Cardiac muscle cell (in vitro differentiated cells and primary cell): ENCODE measurements at places on chromosomes 2 and 18. TPM values are rescaled to one million over a fixed set of nuclear protein-coding genes. Genes with fewer than 3 reads are reported as not detected.

- H3K27ac ChIP-seq: no peak overlapping the region
- DNase-seq: no peak
- H3K36me3 ChIP-seq: no peaks in the 10 kb centered on the region
- H3K27me3 ChIP-seq: no peaks in the 10 kb centered on the region
- no peak overlapping the region for H3K4me3 ChIP-seq
These were observed 19.6 kb upstream of the SEH1L start for GRCh38 chr18:12928206-12928605.

CIB4 gene
- not detected in 2 replicates for polyA plus RNA-seq

DNA sequence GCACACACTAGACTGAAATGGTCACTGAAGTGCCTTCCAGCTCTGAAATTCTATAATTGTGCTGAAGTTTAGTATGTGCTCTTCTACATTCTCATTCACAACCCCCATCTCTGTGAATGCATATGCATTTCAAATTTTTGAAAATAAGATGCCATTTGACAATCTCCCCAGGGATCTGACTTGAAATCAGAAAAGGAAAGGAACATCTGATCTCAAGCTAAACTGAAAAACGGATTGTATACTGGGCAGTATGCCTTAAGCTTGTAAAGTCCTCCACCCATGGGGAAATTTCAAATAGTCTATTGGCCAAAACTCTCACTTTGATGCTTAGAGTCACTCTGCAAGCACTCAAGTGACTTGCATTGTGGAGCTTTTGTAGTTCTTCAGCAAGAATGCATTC, 22.9 kb downstream of the FAP start:
- H3K4me3 ChIP-seq: no peak overlapping the region
- no peak for DNase-seq
- H3K27ac ChIP-seq: no peak overlapping the region

CRYBA2 gene
- polyA plus RNA-seq: not detected in 2 replicates

FOXD4L1 gene
- polyA plus RNA-seq: 0.09 TPM in 1 of 2 replicates, not detected in the other

DNA sequence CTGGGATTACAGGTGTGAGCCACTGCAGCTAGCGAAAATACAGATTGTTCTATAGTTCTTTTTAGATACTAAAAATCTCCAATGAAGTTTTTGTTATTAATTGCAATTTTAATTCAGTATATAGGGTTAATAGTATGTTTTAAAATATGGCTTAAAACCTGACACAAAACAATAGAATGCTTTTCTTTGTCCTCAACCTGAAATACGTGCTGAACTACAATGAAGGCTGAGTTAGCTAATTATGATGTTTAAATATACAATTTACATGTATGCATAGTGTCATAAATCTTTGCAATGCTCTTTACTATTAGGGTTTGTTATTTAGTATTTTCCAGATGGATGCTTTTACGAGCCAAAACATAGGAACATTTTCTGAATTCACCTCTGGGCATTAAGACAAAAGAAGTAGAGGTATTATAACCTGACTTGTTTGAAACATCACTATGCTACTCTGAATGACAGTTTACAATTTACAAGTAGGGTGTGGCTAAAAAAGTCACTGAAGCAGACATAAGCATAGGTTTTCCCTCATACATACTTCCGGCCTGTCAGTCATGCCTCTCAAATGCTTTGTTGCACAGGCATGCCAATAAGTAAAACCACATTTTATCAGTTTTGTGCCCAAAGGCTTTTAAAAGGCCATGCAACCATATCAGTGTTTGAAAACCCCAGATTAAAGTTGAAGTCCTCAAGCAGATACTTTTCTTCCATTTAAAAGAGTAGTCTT, 168.3 kb downstream of the OTX1 start:
- no peaks in the 10 kb centered on the region for H3K36me3 ChIP-seq
- no peak for DNase-seq
- no peaks in the 10 kb centered on the region for H3K4me1 ChIP-seq
- H3K4me3 ChIP-seq: no peak overlapping the region

DNA sequence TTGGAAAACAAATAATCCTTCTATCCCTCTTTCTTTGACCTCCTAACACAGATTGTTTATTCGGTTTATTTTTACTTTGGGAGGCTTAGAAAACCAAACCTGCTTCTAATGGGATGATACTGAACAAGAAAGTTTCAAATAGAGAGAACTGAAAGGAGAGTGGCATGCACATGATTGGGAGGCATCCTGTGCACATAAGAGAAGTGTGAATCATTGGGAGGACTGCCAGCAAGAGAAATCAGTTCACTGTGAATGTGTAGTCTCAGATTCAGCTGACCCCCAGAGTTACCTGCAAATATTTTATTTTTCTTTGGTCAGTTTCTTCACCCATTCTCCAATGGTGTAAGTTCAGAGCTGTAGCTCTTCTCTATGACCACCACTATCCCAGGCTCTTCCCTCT, 1363.2 kb upstream of the ACVR2A start:
- DNase-seq: peak; percentile 41
- H3K4me3 ChIP-seq: no peak overlapping the region
- H3K27me3 ChIP-seq: no peaks in the 10 kb centered on the region
- H3K36me3 ChIP-seq: no peaks in the 10 kb centered on the region

KIF5C gene
- polyA plus RNA-seq: 0.82 and 3.2 TPM in 2 replicates

ASXL3 gene
- polyA plus RNA-seq: 6.1 and 8.3 TPM in 2 replicates

DNA sequence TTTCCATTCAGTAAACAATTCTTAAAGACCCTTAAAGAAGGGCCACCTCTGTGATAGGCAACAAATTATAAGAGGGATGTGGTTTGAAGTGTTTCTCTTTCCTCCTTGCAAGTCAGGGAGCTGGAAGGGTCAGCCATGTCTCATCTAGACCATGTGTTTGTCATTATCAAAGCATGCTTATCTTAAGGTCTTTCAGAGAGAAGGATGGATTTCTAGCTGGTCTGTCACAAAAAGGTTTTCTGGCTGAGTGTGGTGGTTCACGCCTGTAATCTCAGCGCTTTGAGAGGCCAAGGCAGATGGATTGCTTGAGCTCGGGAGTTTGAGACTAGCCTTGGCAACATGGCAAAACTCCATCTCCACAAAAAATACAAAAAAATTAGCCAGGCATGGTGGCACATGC, 59.2 kb upstream of the PEX13 start:
- no peak overlapping the region for H3K27ac ChIP-seq
- H3K4me3 ChIP-seq: no peak overlapping the region
- no peaks in the 10 kb centered on the region for H3K27me3 ChIP-seq
- H3K4me1 ChIP-seq: no peaks in the 10 kb centered on the region
- DNase-seq: no peak

DNA sequence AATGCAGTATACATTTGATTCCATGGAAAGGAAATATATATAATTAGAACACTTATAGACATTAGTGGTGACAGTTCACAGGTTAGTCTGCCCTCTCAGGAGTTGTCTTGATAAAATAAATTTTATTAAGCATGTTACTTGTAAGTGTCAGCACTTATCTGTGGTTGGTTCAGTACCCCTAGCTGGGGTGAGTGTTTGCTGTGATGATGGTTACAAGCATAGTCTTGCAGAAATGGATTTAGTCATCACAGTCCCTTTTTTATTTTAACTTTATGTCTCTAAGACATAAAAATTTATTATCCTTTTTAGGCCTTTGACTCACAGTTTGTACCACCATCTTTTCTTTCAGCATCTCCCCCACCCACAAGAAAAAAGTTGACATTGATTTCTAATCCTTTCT, 52.1 kb downstream of the NCK2 start:
- no peaks in the 10 kb centered on the region for H3K36me3 ChIP-seq
- H3K4me3 ChIP-seq: no peak overlapping the region
- DNase-seq: no peak
- no peaks in the 10 kb centered on the region for H3K27me3 ChIP-seq
- H3K4me1 ChIP-seq: peaks cover 17% of the 10 kb centered on the region

GRCh38 chr2:184654945-184655344, 56.6 kb downstream of the ZNF804A start:
- H3K27me3 ChIP-seq: no peaks in the 10 kb centered on the region
- no peaks in the 10 kb centered on the region for H3K36me3 ChIP-seq
- no peaks in the 10 kb centered on the region for H3K4me1 ChIP-seq
- no peak overlapping the region for H3K4me3 ChIP-seq
- no peak overlapping the region for H3K27ac ChIP-seq

- H3K27ac ChIP-seq: no peak overlapping the region
- H3K36me3 ChIP-seq: no peaks in the 10 kb centered on the region
- H3K4me3 ChIP-seq: no peak overlapping the region
These were observed 31.9 kb downstream of the PTPN18 start for GRCh38 chr2:130387804-130388203.

DNA sequence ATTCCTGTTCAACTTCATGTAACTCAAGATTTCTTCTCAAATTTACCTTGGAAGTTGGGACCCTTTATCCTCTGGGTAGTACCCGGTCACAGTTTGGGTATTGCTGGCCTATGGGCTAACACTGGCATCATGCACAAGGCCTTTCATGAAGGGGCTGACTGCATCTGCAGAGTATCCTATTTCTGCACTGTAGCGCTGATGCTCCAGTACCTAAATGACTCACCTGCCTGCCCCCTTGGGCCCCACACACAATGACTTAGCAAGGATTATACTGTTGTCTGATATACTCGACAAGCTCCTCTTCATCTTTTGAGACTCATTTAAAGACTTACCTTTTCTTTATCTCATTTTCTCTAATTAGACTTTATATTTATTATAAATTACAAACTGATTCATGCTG, 39.9 kb downstream of the DNAH6 start:
- no peak overlapping the region for H3K27ac ChIP-seq
- no peak for DNase-seq
- no peak overlapping the region for H3K4me3 ChIP-seq

GRCh38 chr2:97752342-97753334, 39.3 kb downstream of the ZAP70 start:
- H3K4me1 ChIP-seq: peaks cover 7% of the 10 kb centered on the region
- H3K36me3 ChIP-seq: peaks cover 15% of the 10 kb centered on the region
- no peak for DNase-seq
- H3K27me3 ChIP-seq: no peaks in the 10 kb centered on the region
- H3K27ac ChIP-seq: peak overlapping the region; percentile 54
- no peak overlapping the region for H3K4me3 ChIP-seq

GRCh38 chr2:12624905-12625598, 91.7 kb upstream of the TRIB2 start:
- no peak overlapping the region for H3K27ac ChIP-seq
- no peaks in the 10 kb centered on the region for H3K27me3 ChIP-seq
- no peak overlapping the region for H3K4me3 ChIP-seq
- no peak for DNase-seq
